ENCODE measurements at places on chromosomes 6 and 20.

DNA sequence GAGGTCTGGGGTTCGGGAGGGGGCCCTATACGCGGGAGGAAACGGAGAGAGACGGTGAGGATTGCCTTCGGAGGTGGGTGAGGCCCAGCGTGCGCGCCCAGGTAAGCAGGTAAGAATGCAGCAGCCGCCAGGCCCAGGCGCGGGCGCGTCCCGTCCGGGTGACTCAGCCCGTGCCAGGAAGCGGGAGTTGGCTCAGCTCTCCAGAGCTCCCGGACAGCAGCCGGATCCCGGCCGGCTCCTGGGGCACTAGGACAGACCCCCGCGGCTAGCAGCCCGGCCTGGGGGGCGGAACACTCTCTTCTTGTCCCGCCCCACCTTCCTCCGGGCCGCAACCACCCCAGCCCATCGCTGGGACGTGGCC lies 1.5 kb upstream of the MDFI start:
- DNase-seq: no peak

DNA sequence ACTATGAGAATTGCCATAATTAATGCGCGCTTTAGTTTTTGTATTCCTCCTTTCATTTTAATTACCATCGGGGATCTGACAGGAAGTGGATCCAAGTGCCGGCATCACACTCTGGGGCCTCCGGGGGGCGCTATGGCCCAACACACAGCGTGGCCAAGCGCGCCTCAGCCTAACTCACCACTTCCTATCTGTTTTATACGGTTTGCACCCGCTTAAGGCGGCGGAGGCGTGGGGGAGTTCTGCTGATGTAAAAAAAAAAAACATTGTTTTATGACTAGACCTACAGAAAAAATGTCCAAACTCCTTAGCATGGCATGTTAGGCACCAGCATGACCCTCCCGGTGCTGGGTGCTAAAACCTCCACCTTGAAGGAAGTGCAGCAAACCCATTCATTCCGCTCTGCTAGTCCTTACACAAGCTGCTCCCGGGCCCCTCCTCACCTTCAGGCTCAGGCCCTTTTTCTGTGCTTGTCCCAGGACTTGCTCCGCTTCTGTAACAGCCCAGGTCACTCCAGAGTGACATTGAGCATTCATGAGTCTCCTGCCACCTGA lies 4.5 kb upstream of the EBF4 start:
- no peak for DNase-seq

DNA sequence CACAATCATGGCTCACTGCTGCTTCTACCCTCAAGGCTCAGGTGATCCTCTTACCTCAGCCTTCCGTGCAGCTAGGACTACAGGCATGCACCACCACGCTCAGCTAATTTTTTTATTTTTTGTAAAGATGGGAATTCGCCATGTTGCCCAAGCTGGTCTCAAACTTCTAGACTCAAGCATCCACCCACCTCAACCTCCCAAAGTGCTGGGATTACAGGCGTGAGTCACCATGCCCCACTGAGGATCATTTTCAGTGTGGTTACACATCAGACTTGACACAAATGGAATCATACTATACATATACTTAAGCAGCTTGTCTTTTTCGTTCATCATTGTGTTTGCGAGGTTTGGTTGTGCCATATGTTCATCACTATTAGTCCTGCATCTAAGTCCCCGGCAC lies 26.6 kb downstream of the ZC3H12D start:
- DNase-seq: no peak

GRCh38 chr6:74937936-74938335 lies 267.9 kb downstream of the COL12A1 start:
- no peak for DNase-seq

- no peak for DNase-seq
Measured at GRCh38 chr6:24010133-24010532, 115.9 kb upstream of the NRSN1 start.

GRCh38 chr20:21099751-21100577 lies 6.2 kb downstream of the LINC00237 start:
- no peak for DNase-seq

- no peak for DNase-seq
Measured at GRCh38 chr20:48336597-48336996, 491.2 kb downstream of the PREX1 start.

DNA sequence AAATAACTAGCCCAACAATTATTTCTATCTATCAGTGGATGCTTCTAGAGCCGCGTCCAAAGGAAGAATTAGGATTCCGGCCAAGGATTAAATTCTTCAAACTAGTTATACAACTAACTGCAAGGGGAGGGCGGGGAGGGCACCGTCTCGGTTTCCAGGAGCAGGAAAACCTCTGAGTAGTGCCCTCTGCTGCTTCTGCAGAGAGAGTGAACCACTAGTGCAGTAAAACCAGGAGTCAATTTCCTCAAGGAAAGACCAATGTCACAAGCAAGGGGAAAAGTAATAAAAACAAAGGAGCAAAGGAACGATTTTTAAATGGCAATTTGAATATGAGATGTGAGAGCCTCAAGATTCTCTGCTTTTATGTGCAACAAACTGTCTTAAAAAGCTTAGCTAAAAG lies 16.5 kb upstream of the UBE2J1 start:
- DNase-seq: no peak

DNA sequence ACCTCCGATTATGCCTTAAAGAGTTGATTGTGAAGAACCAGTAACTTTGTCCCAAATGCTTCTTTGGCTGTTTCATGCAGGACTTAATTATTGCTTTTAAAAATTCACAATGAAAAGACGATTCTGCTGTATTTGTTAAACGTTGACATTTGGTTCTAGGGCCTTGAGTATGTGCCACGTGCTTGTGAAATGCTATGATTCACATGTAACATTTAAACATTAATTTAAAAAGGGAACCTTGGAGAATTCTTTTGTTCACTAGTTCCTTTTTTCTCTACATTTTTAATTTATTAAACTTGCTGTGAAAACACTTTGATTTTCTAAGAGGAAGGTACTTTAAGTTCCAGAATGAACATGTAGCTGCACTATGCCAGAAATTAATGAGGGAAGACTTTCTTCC lies 9.5 kb downstream of the GZF1 start:
- no peak for DNase-seq

DNA sequence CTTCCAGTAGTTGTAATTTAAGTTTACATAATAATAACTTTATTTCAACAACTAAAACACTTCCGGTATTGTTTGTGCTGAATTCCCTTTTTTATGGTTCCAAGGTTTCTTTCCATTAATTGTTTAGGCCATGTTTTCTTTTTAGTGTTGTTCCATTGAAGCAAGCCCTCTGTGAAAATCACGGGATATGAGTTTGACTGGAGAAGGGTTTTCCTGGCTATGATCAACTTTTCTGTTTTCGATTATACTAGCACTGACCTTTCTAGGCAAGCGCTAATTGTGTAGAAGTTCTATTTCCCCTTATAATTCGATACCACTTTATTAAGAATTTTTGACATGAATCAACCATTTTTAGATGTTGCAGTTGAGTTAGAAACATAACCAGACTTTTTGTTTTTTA lies 2.4 kb downstream of the LAMA2 start:
- no peak for DNase-seq

- no peak for DNase-seq
Measured at GRCh38 chr6:47655719-47656595, 42.4 kb upstream of the ADGRF4 start.

GRCh38 chr6:139468178-139468819 lies 93.9 kb upstream of the CITED2 start:
- DNase-seq: no peak

- no peak for DNase-seq
Measured at GRCh38 chr6:146149770-146150169, 120.9 kb downstream of the GRM1 start.

DNA sequence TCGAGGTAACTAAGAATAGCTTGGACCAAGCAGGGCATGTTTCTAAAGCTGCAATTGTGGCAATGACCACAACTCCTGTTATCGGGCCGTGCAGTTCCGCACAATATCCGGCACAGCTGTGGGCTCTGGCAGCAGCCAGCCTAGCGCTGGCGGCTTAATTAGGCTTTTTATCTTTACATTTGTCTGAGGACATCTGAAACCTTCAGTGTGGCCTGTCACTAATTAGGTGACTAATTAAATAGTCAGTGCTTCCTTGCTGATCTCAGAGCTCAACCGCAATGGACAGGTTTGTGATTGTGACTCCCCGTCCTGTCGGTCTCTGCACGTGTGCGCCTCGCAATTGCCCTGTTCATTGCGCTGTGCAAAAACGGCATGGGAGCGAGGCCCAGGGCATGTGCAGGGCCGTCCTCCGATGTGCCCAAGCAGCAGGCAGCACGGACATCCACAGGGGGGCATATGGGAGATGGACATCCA lies 134.8 kb upstream of the INSM1 start:
- DNase-seq: no peak

DNA sequence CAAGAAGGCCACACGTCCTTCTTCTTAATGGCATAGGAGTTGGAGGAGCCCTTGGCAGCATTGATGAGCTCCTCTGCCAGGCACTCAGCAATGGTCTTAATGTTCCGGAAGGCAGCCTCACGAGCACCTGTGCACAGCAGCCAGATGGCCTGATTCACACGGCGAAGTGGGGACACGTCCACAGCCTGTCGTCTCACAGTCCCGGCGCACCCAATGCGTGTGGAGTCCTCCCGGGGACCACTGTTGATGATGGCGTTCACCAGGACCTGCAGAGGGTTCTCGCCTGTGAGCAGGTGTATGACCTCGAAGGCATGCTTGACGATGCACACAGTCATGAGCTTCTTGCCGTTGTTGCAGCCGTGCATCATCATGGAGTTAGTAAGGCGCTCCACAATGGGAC lies 4.6 kb upstream of the TSPYL4 start:
- no peak for DNase-seq

Measured in right renal pelvis (tissue), 4 donors.